ENCODE measurements at places on chromosomes 4 and X.
A peak's percentile ranks its signal among the peaks of the same experiment; 100 is the strongest.

DNA sequence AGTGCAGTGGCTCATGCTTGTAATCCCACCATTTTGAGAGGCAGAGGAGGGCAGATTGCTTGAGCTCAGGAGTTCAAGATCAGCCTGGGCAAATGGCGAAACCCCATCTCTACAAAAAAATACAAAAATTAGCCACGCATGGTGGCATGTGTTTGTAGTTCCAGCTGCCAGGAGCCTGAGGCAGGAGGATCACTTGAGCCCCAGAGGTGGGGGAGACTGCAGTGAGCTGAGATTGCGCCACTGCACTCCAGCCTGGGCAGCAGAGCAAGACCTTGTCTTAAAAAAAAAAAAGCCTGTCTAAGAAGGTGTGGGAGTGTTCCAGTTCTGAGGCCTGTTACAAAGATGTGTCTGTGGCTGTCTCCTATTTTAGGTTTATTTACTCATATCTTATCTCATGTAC is 38.0 kb downstream of the PI4K2B start:
- no peak for DNase-seq

DNA sequence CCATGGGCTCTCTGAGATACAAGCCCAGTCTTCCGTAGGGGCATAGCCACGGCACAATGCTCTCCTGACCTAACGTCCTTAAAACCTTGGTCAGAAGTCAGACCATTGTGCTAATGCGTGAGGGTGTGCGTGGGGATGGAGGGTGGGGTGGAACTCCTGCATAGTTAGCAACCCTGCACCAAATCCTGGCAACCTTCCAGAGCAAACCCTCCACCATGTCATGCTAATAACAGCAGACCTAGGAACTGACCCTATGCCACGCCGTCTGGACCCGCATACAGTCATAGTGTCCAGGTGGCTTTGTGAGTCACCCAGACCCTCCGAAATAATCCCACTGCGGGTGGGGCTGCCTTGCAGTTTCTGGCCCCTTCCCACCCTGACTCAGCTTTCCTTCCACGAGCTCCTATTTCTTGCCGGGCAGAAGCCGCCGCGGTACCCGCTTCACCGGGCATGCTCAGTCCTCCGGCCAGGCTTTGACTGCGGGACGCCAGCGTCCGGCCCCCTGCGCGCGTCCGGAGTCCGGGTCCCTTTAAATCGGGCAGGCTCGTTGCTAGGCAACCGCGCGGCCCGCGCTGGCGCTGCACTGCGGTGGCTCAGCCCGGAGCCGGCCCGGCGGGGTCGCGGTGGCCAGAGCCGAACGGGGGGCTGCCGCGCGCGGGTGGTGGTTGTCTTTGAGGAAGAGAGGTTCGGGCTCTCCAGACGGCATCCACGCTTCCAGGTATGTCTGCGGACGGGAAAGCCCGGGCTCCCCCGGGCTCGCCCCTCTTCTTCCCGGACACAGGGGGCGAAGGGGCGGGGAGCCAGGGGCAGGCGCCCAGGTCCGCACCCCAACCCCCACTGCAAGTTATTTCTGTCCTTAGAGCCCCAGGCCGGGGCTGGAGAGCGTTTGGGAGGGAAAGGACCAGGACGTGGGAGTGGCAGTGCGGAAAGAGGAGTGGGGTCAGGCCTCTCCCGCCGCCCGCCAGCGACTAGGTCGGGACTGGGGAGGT is at the start of gene CCDC160:
TSS of gene CCDC160 (plus strand) at position 557 of the 989 bp plus-strand sequence. CDS start 7,619 bp downstream, outside the sequence.
- DNase-seq = peak; percentile 51

GRCh38 chr4:67438975-67439374 is 106.3 kb downstream of the CENPC start:
- DNase-seq = no peak

DNA sequence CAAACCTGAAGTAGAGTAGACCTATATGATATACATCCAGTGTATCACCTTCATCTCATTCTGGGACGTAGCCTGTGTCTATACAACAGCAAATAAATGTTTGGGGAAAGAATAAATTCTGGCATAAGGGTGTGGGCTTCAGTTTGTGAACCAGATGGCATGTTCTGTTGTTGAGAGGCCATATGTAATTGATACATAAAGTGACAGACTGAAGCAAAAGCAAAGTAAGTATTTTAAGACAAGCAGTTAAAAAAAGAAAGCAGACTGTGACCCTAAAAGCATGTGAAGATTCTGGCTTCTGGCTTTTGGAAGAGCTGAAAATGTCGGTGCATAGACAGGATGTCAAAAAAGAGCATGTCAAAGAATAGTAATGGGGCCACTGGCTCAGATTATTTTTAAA is 22.9 kb downstream of the MID2 start:
- no peak for DNase-seq

DNA sequence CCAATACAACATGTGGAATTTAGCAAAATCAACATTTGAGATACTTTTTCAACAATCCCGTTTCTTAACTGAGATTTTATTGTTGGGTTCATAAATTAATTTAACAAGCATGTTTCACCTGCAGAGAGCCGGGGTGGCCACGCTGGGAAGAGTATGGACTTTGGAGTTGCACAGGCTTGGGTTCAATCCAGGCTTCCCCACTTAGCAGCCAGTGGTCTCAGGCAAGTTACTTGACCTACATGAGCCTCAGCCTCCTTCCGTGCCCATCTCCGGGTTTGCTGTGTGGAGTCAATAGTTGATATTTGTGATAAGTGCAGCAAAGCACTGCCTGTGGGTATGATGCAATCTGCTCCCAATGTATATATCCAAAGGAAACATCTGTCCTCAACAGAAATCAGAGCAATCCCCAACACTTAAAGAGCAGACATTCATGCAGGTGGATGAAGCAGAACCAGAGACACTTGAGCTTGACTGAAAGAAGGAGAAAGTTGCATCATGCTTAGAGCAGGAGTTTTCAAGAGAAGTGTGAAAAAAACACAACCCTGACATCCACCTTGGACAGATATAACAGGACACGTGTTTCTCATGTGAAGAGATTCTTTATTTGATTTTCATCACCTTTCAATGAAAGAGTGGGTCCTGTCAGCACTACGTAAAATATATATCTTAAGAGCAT is 5.1 kb downstream of the CYTL1 start:
- DNase-seq = peak; percentile 6

DNA sequence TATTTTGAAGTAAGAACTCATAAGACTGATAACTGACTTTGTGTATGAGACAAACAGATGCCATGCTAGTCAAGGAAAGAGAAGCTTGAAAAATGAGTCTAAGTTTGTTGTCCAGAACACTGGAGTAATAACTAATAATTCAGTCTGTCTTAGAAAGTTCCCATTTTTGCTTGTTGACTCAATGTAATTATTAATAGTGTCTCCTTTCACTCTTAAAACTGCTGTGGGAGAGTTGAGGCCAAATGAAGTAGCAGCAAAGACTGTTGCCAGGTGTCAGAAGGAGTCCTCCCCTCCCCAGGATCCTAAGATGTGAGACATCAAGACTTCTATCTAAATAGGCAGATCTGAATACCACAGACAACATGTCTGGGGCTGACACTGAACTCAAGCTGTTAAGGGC is 20.8 kb upstream of the FAM13A start:
- DNase-seq = no peak

DNA sequence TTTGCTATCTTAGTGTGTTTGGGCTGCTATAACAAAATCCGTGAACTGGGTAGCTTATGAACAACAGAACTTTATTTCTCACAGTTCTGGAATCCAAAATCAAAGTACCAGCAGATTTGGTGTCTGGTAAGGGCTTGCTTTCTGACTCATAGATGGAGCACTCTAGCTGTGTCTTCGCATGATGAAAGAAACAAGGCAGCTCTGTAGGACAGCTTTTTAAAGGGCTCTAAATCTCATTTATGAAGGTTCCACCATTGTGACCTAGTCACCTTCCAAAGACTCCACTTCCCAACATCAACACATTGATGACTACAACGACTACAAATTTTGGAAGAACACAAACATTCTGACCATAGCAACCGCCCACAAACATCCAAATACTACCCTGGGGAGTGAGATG is 158.6 kb upstream of the LCORL start:
- DNase-seq = no peak

DNA sequence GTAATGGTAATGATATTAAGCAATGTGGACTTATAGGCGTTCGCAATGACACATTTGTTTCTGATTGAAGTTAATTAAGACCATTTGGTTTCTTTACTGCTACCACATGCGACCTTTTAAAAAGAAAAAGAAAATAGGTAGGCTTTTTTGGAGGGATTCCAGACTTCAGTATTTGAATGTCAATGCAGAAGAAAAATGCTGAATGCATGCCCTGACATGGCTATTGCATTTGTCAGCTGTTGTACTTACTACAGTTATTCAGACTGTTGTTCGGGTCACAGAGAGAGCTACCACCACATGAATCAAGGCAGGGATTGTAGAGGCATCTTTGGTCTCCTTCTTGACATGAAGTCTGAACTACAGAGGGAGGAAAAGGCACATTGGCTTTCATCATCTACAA is 163.7 kb downstream of the CORIN start:
- no peak for DNase-seq

- DNase-seq = no peak
These were observed 597.9 kb downstream of the GBA3 start for GRCh38 chr4:23290656-23291055.

DNA sequence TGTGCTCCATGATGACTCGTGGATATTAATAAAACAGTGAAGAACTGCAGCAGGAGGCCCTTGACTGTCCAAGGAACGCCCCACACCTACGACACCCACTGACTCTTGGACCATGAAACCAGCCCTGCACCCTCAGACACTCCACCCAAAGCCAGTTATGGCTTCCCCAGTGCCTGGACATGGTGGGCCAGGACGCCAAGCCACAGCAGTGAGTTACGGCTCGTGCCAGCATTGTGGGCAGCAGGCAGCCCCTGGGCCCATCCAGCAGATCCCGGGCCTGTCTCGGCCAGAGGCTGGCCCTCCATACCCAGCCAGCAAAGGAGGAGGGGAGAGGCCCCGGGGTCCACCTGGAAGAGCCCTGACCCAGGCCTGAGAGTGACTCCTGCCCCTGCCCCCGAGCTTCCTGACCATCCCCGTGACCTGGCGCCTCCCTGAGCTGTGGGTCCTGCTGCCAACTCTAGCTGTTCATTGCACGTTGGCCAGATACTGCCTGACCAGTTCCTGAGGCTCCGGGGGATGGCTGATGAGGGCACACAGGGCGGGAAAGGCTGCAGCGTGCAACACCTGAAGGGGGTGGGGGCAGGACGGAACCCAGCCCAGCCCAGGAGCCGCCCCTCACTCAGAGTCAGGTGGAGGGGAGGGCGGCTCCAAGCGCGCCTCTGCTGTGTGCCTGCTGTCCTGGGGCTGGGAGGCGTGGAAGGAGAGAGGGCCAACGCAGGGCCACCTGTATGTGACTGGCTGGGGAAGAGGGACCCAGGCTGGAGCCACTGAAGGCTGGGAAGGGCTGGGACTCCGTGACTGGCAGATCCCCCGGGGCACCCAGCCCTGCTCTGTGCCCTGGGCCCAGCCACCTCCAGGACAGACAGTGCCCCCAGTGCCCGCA is 739 bp downstream of the SLC49A3 start:
- no peak for DNase-seq

DNA sequence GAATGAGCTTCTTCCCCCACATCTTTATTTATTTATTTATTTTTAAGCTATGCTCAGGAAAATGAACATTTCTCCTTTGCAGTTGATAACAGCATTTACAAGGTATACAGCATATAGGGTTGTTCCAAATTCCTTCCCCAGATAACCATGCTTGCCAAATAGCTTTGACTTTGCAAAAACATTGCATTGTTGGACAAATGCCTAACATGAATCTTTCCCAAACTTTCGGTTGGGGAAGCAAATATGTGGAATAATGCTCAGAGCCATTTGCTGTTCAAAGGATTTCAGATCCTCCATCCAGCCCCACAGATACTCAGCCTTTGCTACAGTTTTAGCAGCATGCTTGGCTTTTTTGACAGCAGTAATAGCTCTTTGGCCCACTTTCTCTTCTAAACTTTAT is 127.2 kb upstream of the AGA start:
- no peak for DNase-seq

- DNase-seq = no peak
These were observed 258.8 kb downstream of the GPC3 start for GRCh38 chrX:133726642-133727041.

- no peak for DNase-seq
These were observed 77.0 kb upstream of the ENPP6 start for GRCh38 chr4:184294606-184295133.

GRCh38 chr4:63786171-63786570 is 623.1 kb downstream of the TECRL start:
- no peak for DNase-seq

- no peak for DNase-seq
These were observed 7.8 kb upstream of the CHRNA9 start for GRCh38 chr4:40327340-40327739.

- DNase-seq = no peak
These were observed 11.1 kb downstream of the TREX2 start for GRCh38 chrX:153434801-153435200.

DNA sequence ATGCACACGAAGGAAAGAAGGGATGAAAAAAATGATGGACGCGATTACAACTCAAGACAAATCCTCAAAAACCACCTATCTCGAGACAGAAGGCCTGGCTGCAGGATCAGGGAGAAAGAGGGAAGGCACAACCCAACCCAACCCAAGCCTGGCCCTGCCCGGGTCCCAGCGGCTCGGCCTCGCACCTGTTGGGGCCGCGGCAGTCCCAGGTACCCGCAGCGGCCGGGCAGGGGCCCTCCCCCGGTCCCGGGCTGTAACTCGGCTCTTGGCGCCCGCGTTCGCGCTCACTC is 464 bp downstream of the RASGEF1B start:
- no peak for DNase-seq

DNA sequence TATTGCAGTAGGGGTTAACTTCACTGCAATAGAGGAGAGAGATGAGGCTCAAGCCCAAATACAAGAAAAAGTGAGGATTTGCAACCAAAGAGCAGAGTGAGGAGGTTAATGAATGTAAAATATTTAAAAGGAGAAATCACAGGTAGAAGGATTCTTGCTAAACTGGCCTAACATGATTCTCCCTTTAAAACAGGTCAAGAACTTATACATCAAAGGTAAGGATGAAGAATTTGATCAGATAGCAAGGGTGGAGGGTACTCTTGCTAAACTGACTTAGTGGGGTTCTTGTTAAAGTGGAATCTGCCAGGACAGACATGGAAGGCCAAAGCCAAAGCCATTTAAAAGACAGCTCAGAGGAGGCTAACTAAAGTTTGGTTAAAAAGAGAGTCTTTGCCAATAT is 193.0 kb downstream of the GABRB1 start:
- DNase-seq = no peak

- DNase-seq = no peak
These were observed 120.8 kb downstream of the ANK2 start for GRCh38 chr4:113170115-113170804.

- no peak for DNase-seq
These were observed 897.5 kb upstream of the AGA start for GRCh38 chr4:178339769-178340168.

- no peak for DNase-seq
These were observed 121.6 kb upstream of the CBR4 start for GRCh38 chr4:169131556-169132208.

Measured in D341Med (cell line).